ENCODE measurements at places on chromosomes 1 and 21.

DNA sequence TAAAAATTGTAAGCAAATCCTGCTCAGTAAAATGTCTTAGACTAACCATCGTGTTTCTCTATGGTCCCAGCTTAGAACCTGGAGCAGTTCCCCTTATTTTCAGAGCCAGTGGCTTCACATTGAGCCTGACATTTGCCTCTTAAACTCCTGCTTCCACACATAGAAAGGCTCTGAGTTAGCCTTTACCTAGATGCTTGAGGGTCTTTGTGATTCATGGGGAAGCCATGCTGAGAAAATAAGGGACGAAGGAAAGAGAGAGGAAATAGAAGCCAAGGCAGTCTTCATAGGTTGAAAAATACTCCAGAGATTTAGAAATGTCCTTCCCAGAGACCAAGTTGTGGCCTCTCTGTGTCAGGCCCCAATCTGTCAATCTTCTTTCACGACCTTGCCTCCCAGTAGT, 16.1 kb upstream of the RBBP5 start:
- no peak for DNase-seq

- DNase-seq, result no peak
Measured at GRCh38 chr1:42784946-42785693, at the start of gene TMEM269. Gene TMEM269, plus strand, starts transcription at chr1:42784991. Its CDS starts 4,903 bp downstream, at chr1:42789894.

GRCh38 chr21:40964691-40965090, 117.7 kb upstream of the DSCAM start:
- DNase-seq, result no peak

DNA sequence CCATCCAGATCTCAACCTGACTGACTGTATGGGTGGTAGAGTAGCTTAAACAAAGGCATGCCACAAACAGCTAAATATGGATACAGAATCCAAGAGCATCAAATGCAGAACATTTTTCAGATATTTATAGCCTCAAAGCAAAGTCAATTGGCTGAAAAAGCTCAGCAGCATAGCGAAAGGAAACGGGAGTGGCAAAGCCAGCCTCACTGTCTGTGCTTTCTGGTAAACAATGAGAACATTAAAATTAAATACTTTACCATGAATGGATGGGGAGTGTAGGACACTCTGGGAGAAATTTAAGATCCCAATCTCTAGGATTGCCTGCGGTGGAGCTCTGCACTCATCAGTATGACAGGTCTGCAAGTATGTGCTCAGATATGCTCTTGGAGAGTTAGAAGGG, 4.4 kb downstream of the RASAL2 start:
- DNase-seq, result no peak

GRCh38 chr1:29709704-29710280, 473.5 kb downstream of the PTPRU start:
- DNase-seq, result no peak

- peak; percentile 9 for DNase-seq
Measured at GRCh38 chr1:212699625-212700222, at the start of gene BATF3. Gene BATF3, minus strand, starts transcription at chr1:212699840. Its CDS starts 78 bp downstream, at chr1:212699762.

- no peak for DNase-seq
Measured at GRCh38 chr1:236507022-236507700, 16.6 kb upstream of the LGALS8 start.

GRCh38 chr1:100229681-100230443, 19.8 kb downstream of the DBT start:
- no peak for DNase-seq

DNA sequence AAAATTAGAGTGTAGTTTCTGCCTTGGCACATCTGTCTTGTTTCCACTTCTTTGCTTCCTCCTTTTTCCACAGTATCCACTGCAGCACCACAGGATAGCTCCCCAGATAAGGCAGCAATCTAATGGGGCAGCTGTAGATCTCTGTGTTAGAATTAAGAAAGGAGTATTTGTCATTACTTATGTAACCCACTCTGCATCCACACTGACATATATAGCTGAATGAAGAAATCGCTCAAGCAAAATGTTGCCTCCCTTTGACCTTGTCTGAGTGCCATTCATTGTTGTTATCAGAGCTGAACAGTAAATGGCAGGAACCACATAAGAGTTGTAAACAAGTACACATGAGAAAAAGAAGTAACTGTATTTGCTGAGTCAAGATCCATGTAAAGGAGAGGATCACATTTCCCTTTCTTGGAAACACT, 45.9 kb upstream of the DPH5 start:
- no peak for DNase-seq

- DNase-seq, result no peak
Measured at GRCh38 chr1:69263921-69264391, 303.8 kb upstream of the LRRC7 start.

- no peak for DNase-seq
Measured at GRCh38 chr21:34126691-34127090, 53.3 kb downstream of the MRPS6 start.

DNA sequence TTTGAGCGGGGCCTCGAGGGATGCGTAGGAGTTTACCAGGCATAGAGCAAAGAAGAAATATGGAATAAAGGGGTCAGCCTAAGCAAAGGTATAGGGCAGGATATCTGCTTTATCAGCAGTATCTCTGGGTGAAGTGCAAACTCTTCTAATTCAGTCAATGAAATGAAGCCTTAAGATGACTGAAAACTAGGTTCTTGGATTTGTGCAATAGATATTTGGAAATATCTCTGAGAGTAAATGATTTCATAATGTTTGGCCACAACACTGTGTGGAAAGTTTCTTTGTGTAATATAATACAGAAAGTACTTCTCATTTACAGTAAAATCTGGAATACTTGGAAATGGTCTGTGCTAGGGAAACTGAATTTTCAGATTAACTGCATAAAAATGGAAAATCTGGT, 26.1 kb downstream of the KCNJ15 start:
- no peak for DNase-seq

DNA sequence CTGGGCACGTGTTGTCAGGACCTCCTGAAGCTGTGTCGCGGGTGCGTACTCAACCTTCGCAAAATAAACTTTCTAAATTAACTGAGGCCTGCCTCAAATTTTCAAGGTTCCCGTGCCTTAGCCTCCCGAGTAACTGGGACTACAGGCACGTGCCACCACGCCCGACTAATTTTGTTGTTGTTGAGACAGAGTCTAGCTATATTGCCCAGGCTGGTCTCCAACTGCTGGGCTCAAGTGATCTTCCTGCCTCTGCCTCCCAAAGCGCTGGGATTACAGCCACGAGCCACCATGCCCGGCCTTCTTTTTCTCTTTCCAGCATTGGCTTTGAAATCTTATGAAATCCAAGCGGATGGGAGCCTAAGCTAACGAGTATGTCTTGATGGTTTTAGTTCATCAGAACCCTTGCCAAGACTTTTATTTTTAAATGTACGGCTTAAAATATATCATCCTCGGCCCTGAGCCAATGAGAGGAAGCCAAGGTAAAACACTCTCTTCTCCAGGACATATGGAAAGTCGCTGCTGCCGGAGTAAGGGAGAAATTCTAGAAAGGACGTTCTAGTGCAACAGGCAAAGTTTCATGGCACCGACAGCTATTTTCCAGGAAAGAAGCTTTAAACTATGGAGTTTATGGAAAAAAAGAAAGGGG, 12.7 kb upstream of the ERVH48-1 start:
- no peak for DNase-seq

DNA sequence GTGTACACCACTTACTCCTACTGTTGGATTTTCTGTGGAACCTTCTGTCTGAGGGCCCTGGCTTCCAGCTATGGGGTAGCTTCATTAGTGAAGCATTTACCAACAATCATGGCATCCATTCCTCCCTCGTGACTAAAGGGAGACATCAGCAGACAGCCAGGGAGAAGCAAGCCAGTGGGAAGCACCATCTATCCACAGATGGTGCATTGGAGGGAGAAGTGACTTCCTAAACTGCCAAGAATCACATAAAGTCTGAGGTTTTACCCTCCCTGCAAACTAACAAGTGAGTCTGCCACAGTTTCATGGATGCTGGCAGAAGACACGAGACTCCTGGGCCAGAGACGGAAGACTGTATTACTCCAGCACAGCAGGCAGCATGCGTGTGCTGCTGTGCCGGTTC, 31.4 kb downstream of the UMODL1 start:
- DNase-seq, result no peak

DNA sequence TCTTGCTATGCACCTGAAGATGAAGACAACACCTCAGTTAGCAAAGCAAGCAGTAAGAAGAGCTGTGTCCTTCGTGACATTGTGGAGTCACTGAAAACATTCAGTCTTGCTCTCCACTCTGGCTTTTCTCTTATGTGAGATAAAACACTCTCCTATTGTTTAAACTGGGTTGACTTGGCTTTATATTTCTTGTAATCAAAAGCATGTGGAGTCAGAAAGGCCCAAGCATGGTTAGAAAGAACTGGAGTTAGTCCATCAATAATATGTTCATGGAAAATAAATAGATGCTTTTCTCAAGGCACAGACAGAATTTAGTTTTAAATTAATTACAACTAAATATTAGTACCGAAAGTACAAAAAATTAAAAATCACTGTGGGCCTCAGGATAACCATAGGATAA, 61.7 kb downstream of the UBE2U start:
- no peak for DNase-seq

DNA sequence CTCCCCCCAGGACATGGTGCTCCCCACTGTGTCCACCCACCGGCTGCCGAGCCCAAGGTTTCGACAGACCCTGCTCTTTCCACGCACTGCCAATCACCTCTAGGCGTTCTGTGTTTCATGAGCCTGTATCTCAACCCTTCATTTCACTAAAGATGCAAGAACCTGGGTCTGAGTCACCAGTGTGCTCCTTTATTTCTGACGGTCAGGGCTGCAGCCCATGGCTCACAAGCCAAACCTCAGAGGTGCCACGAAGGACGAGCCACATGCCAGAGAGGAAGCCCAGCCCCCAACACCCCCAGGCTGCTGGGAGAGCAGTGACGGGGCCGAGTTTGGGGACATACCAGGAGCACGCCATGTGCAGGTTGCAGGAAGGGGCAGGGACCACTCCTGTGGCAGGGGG, 79.2 kb upstream of the ARHGEF16 start:
- DNase-seq, result no peak

DNA sequence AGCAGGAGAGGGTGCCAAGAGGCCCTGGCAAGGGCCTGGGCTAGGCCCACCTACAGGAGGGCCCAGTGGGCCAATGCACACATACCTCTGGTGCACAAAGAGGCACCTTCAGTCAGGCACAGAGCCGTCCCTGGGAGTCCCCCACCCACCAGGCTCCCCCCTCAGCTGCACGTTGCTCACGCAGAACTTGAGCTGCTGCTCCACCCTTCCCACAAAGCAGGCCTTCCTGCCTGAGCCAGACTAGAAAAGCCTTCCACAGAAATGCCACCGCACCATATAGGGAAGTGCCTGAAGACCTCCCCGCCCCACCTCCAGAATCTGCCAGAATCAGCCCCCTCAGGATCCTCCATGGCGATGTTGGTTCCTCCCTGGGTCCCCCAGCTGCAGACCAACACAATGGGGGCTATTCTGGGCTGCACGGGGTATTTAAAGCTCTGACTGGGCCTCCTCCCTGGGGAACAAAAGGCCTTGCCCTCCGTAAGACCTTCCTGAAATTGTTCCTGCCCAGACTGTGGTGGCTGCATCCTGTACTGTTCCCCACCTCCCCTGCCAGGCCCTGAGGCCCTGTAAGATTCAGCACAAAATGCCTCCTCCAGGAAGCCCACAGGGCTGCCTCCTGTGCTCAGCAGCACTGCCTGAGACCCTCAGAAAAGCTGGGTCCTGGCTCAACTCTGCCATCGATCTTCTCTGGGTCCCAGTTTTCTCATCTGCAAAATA, 27.2 kb downstream of the HSPG2 start:
- no peak for DNase-seq

GRCh38 chr1:48772211-48772610, 4.5 kb downstream of the BEND5 start:
- no peak for DNase-seq

DNA sequence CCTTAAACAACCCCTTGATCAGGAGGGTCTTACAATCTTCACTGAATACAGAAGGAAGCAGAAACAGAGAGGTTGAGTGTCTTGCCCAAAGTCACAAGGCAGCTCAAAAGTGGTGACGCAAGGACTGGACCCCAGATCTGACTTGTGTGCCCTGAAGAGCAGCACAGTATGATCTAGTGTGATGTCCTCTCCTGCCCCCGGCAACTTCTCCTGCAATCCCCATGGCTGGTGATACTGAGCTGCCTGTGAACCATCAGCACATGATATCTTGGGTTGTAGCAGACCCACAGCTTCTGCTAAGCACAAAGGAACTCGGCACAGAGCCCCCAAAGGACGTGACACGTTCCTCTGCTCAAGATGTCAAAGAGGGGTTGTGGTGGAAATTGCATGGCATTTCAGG, 51.2 kb upstream of the EDN2 start:
- no peak for DNase-seq

DNA sequence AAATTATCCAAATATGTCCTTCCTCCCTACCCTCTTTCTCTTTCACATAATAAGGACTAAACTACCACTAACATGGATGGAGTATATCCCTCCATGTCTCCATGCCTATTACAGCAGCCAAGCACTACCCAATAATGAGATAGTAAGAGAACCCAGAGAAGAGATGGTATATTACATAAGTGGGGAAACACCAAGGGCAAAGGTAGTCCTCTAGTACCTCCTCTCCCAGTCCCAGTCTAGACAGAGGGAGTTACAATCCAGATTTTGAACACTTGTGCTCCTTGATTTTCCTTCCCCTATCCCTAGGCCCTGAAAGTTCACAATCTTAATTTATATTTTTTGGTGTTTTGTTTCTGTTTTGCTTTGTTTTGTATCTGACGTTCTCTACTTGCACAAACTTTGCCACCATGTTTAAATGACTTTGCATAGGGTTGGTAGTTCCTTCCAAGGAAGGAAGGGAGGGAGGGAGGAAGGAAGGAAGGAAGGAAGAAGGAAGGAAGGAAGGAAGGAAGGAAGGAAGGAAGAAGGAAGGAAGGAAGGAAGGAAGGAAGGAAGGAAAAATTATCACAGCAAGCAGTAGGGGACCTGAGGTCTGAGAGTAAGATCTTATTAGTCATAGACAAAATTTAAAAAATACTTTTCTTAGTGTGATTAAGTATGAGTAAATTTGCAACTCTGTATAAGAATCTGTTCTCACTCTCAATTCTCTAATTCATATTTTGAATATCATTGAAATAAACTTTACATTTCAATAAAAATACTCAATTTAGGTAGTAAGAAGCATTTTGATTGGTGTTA, 521.9 kb downstream of the PTPRC start:
- no peak for DNase-seq

GRCh38 chr1:110283677-110284076, 55.5 kb upstream of the RBM15 start:
- DNase-seq, result no peak

GRCh38 chr1:115229016-115229415, 109.0 kb downstream of the NGF start:
- DNase-seq, result no peak

- peak; percentile 78 for DNase-seq
Measured at GRCh38 chr1:26799479-26800142, 11.9 kb downstream of the PIGV start.

GRCh38 chr1:242454262-242455051, 70.0 kb downstream of the PLD5 start:
- DNase-seq, result peak; percentile 50

GRCh38 chr1:48807554-48808260, 31.0 kb upstream of the BEND5 start:
- DNase-seq, result no peak

GRCh38 chr1:41618066-41618825, 133.8 kb upstream of the EDN2 start:
- DNase-seq, result peak; percentile 97

- no peak for DNase-seq
Measured at GRCh38 chr1:53255031-53255430, 16.7 kb upstream of the MAGOH start.
